Stimulated activated CD4-positive, alpha-beta T cell treated with anti-CD3 and anti-CD28 coated beads, Interleukin-12 subunit alpha, Interleukin-12 subunit beta, amount 100 ng/mL, for 48 hours (primary cell): ENCODE measurements at places on chromosomes 1 and 21.

- DNase-seq: no peak
These were observed 65.3 kb downstream of the SELENOF start for GRCh38 chr1:86848654-86849053.

- no peak for DNase-seq
These were observed 121.8 kb upstream of the TNR start for GRCh38 chr1:175865041-175865766.

GRCh38 chr1:214050513-214051401 is 63.0 kb downstream of the PROX1 start:
- DNase-seq: no peak

- DNase-seq: no peak
These were observed 1.2 kb upstream of the H6PD start for GRCh38 chr1:9233241-9233941.

DNA sequence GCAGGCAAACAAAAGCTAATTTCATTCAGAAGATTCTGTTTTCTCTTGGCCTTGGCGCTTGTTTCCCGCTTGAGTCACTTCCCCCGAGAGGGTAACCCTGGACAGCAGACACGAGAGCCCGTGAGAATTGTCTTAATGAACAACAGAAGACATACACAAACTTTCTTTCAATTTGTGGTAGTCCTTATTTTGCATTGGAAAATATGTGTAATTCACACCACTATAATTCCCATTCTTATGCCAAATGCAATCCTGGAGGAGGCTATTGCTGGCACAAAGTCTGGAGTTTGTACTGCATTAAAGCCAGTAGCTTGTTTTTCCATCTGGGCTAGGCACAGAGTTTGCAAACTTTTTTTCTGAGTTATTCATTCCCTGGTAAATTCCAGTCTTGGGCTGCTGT is 109.8 kb upstream of the IVNS1ABP start:
- no peak for DNase-seq

GRCh38 chr21:34276711-34277425 is 86.9 kb upstream of the KCNE2 start:
- peak; percentile 27 for DNase-seq

DNA sequence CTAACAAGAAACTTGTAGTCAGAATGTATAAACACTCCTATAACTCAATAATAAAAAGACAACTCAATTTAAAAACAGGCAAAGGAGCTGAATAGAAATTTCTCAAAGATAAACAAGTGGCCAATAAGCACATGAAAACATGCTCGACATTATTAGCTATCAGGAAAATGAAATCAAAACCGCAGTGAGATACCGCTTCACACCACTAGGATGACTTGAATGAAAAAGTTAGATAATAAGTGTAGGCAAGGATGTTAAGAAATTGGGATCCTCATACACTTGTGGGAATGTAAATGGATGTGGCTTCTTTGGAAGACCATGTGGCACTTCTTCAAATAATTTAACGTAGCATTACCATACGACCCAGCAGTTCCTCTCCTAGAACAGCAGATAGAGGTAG is 8.9 kb downstream of the RALGPS2 start:
- DNase-seq: no peak

DNA sequence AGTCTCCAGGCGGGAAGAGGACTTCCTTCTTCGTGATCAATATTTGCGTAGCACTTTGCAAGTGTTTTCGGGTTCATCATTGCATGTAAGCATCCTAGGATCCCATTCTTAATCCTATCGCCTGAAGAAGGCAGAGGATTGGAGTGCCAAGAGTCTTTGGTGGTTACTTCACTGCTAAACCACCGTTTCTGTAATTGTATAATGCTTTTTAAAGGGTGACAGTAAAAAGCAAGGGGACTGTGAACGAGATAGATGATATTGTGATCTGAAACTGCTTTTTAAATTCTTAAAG is 345 bp upstream of the ALDH9A1 start:
- DNase-seq: no peak

DNA sequence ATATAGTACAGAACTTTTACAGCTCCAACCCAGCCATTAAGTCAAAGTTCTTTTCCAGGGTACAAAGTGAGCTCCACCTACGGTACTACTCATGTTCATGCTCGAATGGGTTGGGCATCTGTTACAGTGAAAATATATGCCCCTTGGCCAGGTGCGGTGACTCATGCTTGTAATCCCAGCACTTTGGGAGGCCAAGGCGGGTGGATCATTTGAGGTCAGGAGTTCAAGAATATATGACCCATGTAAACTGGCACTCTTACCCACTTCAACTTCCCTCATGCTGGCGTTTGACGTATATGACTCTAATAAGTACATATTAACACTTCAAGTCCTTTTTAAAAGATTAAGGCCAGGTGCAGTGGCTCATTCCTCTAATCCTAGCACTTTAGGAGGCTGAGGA is 71.3 kb upstream of the PKN2 start:
- DNase-seq: no peak

GRCh38 chr1:107474877-107475612 is 334.2 kb downstream of the NTNG1 start:
- no peak for DNase-seq

GRCh38 chr1:205448540-205449253 is 7.1 kb downstream of the BLACAT1 start:
- no peak for DNase-seq

DNA sequence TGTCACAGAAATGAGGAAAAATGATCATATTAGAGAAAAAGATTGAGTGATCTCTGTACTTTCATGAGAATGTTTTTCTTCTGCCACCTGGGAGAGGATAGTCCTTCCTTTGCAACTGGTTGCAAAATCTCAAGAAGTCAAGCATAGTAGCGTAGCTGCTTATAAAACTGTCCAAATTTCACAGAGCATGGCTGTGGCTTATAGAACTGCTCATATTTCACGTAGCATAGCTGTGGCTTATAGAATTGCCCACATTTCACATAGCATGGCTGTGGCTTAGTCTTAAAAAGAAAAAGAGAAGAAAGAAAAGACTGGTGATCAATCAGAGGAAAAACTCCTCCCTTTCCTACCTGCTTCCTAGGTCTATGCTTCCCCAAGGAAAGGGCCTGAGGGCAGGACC is 329.5 kb downstream of the SIPA1L2 start:
- DNase-seq: no peak

- DNase-seq: no peak
These were observed 5.4 kb upstream of the MYBPHL start for GRCh38 chr1:109312246-109312645.

DNA sequence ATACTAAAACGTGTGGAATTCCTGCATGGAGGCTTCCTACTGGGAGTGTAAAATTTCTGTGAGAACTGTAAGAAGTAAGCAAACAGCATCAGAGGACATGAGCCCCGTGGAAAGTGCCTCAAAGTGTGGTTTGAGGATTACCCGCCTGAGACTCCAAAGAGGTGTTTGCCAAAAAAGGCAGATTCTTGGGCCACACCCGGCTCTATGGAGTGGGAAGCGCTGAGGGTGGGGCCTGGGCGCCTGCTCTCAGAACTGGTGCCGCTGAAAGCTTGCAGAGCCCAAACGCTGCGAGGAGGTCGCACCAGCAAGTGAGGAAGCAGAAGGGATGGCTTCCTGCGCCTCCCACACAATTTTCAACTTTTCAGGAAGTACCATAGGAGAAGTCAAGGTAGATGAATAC is 43.0 kb upstream of the PSEN2 start:
- DNase-seq: no peak

DNA sequence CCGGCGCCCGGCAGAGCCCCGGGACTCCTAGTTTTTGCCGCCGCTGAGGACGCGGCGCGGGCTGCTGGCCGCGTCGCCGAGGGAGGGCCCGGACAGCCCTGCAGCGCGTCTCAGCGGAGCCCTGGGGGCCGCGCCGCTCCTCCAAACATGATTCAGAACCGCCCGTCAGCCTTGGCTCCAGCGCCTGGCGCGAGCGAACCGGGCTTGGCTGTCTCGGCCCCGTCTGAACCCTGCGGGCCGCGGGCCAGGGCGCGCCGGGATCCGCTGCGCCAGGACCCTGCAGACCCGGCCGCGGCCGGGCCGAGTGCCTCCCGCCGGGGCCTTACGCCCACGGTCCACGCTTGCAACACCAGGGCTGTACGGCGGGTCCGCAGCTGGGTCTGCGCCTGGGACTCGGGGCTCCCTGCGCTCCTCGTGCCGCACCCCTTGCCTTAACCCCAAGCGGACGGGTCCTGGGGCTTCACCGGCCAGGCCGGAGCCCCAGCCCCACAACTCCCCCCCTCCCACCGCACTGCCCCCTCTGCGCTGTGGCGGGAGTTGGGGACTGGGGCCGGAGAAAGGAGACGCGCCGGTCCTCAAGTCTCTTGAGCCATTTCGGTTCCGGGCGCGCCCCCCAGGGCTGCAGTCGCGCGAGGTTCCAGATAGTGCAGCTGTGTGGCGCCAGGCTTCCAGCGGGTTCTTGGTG is 48.4 kb upstream of the CD34 start:
- DNase-seq: no peak

GRCh38 chr1:85230305-85230977 is 29.0 kb downstream of the C1orf52 start:
- DNase-seq: no peak

GRCh38 chr21:34908419-34909055 is 140.6 kb downstream of the RUNX1 start:
- no peak for DNase-seq

DNA sequence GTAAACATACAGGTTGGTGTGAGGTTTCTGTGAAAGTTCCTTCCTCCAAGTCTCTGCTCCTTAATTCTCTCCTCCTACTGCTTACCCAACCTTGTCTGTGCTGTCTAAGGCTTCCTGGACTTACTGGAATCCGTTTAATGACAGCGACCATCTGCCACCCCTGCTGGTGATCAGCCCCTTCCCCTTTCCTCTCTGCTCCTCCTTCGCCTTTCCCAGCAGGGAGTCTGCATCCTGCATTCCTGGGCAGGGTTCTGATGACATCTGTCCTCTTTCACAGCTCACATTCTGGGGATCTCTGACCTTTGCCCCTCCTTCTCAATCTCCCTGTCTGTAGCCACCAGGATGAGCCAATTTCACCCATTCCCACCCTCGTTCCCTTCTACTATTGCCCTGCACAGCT is 66.5 kb downstream of the KIRREL1 start:
- DNase-seq: no peak

DNA sequence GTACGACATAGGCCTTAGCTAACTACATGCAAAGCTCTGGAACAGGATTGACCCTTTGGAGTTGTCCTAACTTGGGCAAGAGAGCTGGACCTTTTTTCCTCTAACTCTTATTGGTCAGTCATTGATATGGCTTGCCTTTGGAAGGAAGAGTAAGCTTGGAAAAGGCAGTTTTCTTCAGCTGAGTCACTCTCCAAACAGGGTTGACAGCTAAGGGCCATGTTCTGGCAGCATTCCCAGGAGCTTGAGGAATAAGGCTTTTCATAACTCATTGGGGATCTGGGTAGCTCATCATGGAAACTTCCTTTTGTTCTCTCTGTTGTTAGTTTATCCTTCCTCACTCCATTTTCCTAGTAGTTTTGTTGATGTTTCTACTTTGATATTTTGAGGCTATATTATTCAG is 14.5 kb upstream of the ERRFI1 start:
- DNase-seq: no peak

GRCh38 chr1:70899735-70900134 is 147.9 kb downstream of the PTGER3 start:
- DNase-seq: no peak

DNA sequence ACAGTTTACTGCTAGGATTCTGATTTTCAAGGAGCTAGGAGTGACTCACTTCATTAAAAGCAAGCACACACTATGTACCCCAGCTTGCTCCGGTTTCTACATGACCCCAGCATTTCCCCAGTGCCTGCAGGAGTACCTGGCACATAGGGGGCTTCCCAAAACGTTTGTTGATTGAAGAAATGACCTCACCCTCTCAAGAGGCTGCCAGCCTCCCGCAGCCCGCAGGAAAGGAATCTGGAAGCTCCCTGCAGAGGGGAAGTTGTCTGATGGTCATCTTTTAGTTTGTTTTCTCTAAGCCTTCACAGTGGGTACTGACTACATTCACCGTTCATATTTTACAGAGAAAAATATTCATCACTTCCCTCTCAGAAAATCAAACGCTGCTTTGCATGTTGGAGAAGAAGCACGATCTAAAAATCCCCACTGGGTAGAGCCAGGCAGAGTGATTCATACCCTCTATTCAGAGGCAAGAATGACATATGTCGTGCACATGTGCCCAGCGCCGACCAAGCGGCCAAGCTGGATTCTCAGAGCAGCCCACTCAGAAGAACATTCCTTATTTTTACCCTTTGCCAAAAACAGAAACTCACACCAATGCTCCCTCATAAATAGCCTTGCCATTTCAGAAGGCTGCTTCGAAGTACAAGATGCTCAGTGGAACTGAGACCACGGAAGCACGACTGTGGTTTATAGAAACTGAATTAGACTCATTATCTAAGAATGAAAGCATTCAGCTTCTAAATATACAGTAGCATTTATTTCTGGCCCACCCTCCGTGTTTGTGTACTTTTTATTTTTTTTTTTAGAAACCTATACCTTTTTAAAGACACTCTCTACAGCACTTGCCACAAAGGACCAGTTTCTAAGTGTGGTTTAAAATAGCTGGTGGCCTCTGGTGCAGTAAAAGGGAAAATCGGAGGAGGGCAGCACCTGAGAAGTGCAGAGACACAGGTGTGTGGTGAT is 143.2 kb downstream of the MIS18A start:
- no peak for DNase-seq

GRCh38 chr1:236338096-236338495 is 56.0 kb upstream of the EDARADD start:
- DNase-seq: no peak

DNA sequence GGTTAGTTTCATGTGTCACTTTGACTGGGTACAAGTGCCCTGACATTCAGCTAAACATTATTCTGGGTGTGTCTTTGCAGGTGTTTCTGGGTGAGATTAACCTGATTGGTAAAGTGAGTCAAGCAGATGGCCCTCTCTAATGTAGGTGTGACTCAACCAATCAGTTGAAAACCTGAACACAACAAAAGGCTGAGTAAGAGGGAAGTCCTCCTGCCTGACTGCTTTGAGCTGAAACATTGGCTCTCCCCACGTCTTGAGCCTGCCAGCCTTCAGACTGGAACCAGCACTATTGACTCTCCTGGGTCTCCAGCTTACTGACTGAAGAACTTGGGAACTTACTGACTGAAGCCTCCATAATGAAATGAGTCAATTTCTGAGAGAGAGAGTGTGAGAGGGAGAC is 70.0 kb upstream of the C21orf91 start:
- no peak for DNase-seq
